ENCODE measurements at places on chromosomes 5 and 9.

GRCh38 chr5:59673438-59674058 is 220.0 kb downstream of the PDE4D start:
- DNase-seq, result no peak

- DNase-seq, result no peak
Measured at GRCh38 chr5:56352808-56353590, 119.9 kb upstream of the ANKRD55 start.

DNA sequence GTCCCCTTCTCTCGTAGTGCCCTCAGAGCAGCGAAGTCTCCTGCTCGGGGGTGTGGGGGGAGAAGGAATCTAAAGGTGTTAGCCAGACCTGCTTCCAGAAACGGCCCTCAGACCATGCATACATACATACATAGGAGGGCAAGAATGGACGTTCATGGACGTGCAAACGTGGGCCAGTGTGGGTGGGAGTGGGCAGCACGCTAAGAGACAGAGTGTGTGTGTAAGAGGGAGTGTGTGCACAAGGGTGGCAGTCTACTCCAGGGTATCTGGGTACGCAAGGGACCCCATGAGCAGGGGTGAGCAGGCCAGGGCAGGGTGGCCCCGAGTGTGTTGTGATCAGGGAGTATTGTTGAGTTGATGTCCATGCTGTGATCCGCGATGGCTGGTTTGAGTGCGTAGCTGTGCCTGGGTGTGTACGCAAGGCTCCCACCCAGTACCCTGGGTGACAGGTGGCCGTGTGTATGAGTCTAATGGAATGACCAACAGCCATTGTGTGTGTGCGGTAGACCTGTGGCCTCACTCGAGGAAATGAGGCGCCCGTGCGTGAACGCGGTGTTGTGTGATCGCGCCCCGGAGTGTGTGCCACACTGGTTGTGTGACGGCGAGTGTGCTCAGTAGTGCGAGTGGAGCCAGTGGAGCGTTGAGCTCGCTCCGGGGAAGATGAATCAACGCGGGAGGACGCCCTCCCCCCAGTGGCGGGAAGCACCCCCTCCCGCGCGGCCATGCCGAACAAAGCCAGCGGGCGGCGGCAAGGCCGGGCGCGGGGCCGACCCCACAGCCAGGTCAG is 826 bp downstream of the GPRIN1 start:
- no peak for DNase-seq

- DNase-seq, result no peak
Measured at GRCh38 chr5:126852091-126852571, 75.2 kb downstream of the LMNB1 start.

- DNase-seq, result no peak
Measured at GRCh38 chr5:132595624-132596023, 38.8 kb downstream of the RAD50 start.

GRCh38 chr5:90153031-90153430 is 256.5 kb downstream of the CETN3 start:
- no peak for DNase-seq

DNA sequence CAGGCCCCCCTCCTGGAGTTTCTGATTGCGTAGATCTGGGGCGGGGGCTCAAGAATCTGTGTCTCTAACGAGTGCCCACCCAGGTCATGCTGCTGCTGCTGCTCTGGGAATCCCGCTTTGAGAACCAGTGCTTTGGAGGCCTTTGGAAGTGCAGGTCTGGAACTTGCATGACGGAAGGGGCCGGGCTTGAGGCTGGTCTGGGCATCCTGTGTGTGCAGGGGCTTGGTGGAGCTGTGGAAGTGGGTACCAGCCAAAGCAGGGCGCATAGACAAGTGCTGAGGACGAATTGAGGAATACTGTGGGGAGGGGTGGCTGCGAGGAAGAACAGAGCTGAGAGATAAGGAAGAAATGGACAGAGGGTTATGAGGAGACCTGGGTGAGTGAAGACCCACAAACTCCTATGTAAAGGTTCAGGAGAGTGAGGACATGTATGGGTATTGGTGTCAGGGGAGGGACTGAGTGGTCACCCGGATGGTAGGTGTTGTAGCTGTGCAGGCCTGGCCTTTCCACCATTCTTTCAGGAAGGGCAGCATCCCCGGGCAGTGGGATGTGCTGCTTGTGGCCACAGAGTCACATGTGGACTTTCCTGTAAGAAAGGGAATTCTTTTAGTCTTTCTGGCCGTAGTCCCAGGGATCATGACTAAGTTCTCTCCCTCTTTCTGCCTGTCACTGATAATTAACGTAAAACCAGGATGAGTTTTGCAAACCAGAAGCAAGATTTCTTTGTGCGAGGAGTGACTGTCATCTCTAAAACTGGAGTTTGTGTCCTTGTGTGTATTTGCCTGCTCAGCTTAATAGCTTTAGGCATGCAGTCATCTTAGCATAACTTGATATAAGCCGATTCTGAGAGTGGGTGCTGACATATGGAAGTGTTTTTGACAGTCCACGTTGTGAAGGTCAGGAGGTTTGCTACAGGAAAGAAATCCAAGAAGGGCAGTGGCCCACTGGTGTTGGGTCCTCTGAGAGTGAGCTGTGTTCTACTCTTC is 43.3 kb upstream of the TJP2 start:
- DNase-seq, result no peak

Data from activated T-cell treated with anti-CD3 and anti-CD28 coated beads for 4 hours (primary cell).